Retina (tissue), 1 donor: ENCODE measurements at places on chromosomes 4 and X.
A peak's percentile ranks its signal among the peaks of the same experiment; 100 is the strongest.

DNA sequence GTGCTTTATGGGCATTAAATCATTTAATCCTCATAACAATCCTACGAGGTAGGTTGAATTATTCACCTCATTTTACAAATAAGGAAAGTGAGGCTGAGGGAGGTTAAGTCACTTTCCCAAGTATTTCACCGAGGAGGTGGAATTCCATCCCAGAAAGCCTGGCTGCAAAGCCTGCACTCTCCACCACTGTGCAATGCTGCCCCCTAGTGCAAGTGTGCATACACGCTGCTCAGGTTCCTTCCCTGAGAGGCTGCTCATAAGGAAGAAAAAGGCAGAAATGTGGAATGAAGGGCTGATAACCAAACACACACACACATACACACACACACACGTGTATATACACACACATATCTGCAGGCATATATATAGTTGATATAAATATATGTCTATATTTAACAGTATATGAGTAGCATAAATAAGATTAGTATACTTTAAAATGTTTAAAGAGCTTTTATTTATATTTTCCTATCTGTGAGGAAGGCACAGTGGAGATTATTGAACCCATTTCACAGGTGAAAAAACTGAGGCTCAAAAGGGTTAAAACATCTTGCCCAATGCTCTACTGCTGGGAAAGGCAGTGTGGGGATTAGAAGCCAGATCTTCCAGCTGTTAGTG lies 714.5 kb upstream of the TENM3 start:
- DNase-seq = peak; percentile 74

GRCh38 chr4:81606801-81607501 lies 135.2 kb upstream of the RASGEF1B start:
- no peak for DNase-seq

DNA sequence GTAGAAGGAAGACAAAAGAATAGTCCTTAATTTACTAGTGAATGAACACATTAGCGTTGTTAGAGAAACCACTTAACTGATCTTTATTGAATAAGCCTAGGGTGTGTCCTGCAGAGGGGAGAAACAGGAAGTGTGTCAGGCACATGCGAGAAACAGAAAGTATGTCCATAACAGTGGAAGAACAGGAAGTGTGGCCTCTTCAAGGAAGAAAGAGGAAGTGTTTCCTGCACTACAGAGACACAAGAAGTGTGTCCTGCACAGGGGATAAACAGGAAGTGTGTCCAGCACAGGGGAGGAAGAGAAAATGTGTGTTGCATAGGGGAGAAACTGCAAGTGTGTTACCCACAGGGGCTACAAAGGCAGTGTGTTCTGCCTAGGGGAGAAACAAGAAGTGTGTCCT lies 539.6 kb upstream of the PRKX start:
- DNase-seq = no peak

GRCh38 chr4:97374526-97374925 lies 768.8 kb downstream of the STPG2 start:
- DNase-seq = no peak

GRCh38 chrX:21394792-21395191 lies 20.6 kb downstream of the CNKSR2 start:
- no peak for DNase-seq

DNA sequence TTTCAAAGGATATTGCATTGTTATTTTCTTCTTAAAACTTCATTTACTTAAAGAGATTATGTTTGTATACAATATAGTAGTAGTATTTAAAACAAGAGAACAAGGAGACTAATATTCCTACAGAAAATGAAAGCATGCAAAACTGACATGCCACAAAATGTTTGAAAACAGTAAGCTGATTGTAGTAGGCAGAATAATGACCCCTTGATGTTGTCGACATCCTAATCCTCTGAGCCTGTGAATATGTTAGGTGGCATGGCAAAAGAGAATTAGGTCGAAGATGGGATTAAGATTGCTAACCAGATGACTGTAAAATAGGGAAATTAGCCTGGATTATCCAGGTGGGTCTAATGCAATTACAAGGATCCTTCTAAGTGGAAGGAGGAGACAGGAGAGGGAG lies 522.2 kb upstream of the NR3C2 start:
- DNase-seq = no peak

GRCh38 chr4:76568262-76568661 lies 133.2 kb downstream of the SHROOM3 start:
- no peak for DNase-seq

DNA sequence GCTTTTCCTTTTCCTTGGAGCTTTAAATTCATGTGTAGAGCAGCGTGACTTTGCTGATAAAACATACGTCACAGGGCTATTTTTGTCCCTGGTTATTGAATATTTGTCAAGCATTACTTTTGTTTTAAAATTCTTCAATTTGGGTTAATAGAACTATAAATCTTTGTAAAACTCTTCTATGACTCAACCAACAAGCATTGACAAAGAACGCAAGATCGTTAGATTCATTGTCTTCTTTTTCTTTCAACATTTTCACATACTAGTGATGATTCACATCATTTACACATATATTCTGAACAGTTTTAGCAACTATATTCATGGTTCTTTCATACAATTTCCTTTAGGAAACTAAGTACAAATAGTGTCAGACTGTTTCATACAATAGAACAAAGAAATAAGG lies 72.0 kb upstream of the GPM6A start:
- DNase-seq = no peak

- no peak for DNase-seq
These were observed 28.7 kb upstream of the BMP2K start for GRCh38 chr4:78747475-78747922.

GRCh38 chr4:70177090-70177489 lies 18.4 kb upstream of the ODAM start:
- no peak for DNase-seq

DNA sequence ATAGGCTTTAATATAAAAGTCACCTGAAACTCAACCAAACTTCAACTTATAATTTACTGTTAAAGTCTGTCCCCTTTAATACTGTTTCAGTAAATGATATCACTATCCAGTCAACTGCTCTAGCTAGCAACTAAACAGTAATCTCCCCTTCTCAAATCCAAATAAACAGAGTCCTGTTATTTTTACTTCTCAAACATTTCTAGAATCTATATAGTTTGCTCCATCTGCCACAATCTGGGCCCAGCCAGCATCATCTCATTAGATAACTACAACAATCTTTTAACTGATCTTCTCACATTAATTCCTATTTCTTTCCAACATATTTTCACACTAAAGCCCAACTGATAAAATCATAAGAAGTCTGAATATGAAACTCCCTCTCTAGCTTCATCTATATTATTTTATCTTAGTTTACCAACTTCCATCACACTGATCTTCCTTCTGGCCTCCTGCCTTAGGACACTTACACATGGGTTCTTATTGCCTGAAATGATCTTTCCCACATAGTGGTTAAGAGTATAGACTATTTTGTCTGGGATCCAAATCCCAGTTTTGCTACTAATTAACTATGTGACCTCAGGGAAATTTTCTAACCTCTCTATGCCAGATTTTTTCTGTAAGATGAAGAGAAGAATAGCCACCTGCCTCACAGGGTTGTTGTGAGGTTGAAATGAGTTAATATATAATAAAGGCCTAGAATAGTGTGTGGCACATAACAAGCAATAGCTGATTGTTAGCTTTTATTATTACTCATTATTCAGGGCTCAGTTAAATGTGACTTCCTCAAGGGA lies 18.6 kb downstream of the TBCK start:
- DNase-seq = no peak

DNA sequence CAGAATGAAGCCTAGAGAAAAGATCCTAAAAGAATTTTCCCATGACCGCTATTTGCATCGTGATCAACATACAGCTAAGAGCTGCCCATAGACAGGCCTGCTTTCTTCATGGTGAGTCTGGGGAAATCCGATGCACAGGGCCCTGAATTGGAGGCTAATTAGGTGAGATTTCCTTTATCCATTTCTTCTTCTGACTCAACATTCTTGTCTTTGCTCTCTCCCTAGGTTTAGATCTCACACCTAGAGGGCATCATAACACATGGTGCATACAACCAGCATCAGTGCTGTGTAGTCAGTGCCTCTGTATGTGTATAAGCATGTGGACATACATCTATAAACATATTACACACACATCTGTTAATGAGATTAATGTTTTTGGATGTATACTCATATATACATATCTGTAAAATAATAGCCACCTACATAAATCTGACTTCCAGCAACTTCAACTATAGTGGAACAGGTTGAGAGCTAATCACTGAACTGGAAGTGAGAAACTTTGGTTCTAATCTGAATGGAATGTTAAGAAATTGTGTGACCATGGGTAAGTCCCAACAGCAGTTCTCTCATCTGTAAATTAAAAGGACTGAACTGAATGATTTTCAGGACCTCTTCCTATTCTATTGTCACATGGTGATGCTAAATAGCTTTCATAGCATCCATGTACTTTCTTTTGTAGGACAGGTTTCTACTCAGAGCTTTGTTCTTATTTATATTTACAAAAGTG lies 17.5 kb downstream of the GATB start:
- no peak for DNase-seq

GRCh38 chr4:2135083-2135482 lies 76.0 kb downstream of the NAT8L start:
- DNase-seq = no peak

- DNase-seq = no peak
These were observed 51.8 kb upstream of the DUX4 start for GRCh38 chr4:190121759-190122158.

GRCh38 chrX:68868902-68869800 lies 40.3 kb downstream of the EFNB1 start:
- DNase-seq = no peak

- peak; percentile 25 for DNase-seq
These were observed 200.5 kb downstream of the FAM133A start for GRCh38 chrX:93874554-93874953.

GRCh38 chr4:108783665-108784463 lies 21.0 kb upstream of the ETNPPL start:
- no peak for DNase-seq

GRCh38 chr4:94676970-94677369 lies 80.8 kb upstream of the BMPR1B start:
- no peak for DNase-seq

DNA sequence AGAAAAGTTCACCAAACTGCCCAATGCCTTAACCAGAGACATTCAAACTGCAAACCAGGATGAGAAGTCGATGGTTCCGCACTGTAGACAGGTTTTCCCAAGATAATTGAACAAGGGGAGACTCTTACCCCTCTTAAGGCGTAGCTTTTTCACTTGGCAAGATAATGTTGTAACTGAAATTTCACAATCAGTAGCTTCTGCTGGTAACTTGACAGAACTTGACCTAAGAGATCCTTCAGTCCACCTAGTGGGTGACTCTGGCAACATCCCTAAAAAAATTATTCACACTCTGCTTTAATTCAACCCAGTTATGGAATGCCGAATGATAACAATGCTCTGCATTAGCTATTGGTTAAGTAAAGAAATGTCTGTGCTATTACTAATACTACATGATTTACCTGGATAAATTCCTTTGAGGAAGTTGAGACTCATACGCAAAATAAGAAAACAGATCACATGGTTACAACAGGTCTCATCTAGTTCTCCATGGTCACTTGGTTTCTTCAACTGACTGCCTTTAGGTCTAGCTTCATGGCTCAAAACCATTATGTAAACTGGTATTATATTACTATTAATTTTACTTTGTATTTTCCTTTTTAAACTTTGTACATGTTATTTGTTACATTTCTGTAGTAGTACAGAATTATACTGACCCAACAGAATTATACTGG lies 9.1 kb downstream of the ELF2 start:
- no peak for DNase-seq

DNA sequence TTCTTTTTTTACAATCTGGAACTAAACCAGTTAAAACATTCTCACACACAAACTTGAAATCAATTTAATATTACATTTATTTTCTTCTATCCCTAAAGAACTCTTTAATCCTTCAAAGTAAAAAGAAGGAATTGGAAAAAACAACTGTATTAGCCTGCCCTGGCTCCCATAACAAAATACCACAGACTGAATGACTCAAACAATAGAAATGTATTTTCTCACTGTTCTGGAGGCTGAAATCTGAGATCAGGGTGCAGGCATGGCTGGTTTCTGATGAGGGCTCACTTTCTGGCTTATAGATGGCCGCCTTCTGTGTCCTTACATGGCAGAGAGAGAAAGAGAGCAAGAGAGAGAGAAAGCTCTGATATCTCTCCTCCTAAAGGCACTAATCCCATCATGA lies 149.4 kb downstream of the PDGFRA start:
- no peak for DNase-seq

DNA sequence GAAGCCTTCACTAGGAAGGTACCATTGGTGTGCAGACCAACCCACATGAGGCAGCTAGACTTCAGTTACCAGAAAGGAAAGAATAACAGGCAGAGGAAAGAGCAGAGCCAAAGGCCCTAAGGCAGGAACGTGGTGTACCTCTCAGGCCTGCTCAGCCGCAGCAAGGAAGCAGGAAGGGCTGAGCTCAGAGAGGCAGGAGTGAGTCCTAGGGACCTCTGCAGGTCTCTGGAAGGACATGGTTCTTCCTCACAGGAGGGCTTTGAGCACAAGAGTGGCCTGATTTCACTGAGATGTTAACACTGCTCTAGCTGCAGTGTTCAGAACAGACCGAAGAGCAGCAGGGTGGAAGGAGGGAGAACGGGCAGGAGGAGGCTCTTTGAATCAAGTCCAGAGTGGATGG lies 124.6 kb downstream of the DCHS2 start:
- DNase-seq = no peak

- peak; percentile 53 for DNase-seq
These were observed 12.1 kb upstream of the CC2D2A start for GRCh38 chr4:15457406-15458201.

DNA sequence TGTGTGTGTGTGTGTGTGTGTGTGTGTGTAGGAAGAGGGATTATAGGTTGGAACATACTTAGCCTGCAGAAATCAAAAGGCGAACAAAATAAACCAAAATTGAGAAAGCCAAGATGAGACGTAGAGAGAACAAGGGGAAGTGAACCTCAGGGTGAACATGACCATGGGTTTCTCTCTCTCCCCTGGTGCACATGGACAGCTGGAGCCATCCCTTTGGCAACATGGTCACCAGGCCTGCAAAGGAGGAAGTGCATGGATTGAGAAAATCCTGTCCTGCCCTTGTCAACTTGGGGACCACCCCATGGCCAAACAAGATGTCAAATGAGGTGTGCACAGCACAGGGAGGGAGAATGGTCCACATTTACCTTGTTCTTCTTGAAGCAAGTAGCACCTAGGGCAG lies 23.1 kb downstream of the LGI2 start:
- DNase-seq = no peak

DNA sequence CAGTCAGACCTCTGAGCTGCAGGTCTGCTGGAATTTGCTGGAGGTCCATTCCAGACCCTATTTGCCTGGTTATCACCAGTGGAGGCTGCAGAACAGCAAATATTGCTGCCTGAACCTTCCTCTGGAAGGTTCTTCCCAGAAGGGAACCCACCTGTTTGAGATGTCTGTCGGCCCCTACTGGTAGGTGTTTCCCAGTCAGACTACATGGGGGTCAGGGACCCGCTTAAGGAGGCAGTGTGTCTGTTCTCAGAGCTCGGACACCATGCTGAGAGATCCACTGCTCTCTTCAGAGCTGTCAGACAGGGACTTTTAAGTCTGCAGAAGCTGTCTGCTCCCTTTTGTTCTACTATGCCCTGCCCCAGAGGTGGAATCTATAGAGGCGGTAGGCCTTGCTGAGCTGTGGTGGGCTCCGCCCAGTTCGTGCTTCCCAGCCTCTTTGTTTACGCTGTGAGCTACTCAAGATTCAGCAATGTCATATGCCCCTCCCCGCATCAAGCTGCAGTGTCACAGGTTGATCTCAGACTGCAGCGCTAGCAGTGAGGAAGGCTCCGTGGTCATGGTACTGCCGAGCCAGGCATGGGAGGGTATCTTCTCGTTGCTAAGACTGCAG lies 44.1 kb upstream of the KDR start:
- peak; percentile 28 for DNase-seq

GRCh38 chr4:77021614-77022089 lies 54.1 kb downstream of the CCNI start:
- DNase-seq = no peak

- DNase-seq = no peak
These were observed 109.3 kb upstream of the MXRA5 start for GRCh38 chrX:3455796-3456195.
